ENCODE measurements at places on chromosomes 4 and X. TPM values are rescaled to one million over a fixed set of nuclear protein-coding genes. Genes with fewer than 3 reads are reported as not detected.
A peak's percentile ranks its signal among the peaks of the same experiment; 100 is the strongest.

Gene MBTPS2
- total RNA-seq = 15.5 TPM

DNA sequence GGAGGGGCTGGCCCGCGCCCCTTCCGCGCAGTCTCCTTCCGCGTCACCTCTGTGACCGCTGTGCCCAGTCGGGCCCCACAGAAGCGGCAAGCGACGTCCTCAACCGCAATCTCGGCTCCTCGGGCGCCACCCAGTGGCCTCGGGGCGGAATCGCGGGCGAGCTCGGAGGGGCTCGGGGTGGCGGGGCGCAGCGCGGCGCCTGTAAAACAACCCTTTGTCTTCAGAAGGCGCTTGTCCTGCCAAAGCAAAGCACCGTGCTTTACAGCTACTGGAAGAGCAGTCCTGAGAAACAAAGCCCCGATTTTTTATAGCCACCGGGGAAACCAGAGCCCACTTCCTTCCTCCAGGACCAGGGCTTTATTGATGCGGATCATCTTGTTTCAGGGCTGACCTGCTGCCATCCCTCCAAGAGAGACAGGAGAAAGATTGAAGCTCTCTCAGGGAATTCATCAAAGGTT lies 37.3 kb upstream of the CDKN2AIP start:
- peak; percentile 80 for DNase-seq

DNA sequence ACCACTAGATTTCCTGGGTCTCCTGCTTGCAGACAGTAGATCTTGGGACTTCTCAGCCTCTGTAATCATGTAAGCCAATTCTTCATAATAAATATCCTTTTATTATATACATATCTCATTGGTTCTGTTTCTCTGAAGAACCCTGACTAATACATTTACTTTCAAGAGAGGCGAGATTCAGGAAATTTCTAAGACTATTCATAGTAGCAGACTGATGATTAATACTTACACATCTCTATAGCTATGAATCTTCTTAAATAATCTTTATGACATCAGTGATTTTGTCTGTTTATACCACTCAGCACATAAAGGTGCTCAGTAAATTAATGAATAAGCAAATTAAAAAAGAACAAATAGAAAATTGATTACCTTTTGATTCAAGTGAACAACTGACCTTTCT lies 682.3 kb upstream of the GRID2 start:
- DNase-seq = no peak

DNA sequence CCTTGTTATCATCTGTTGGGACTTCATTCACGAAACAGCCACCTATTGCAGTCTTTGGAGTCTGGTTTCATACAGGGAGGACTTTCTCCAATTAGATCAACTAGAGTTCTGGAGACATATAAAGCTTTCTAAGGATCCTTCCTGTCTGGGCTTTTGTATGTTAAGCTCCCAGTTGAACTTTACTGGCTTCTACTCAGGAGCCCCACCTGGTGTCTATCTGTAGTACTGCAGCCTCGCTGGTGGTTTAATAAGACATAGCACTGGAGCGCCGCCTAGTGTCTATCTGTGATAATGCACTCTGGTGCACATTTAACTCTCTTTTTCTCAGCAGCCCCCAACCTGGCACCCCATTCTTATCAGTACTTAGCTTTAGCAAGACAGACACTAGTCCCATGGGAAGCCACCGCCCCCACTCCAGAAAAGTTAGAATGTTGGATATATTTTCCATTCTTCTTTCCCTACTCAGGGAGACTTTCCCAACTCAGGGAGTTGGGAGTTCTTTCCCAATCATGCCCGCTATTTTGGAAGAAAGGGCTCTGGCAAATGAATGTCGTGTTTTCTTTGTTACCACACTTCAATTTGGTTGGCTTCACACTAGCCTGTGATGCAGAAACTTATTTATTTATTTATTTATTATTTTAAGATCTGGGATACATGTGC lies 36.9 kb upstream of the SYTL4 start:
- DNase-seq = peak; percentile 64

- peak; percentile 13 for DNase-seq
Measured at GRCh38 chr4:163556177-163556576, 61.7 kb downstream of the TMA16 start.

GRCh38 chr4:81606801-81607501 lies 135.2 kb upstream of the RASGEF1B start:
- no peak for DNase-seq

Measured in M059J (cell line).